CD4-positive, alpha-beta T cell (primary cell): ENCODE measurements at places on chromosomes 5 and 9.
A peak's percentile ranks its signal among the peaks of the same experiment; 100 is the strongest.

- no peak for DNase-seq
Measured at GRCh38 chr9:328453-328852, 113.8 kb downstream of the DOCK8 start.

DNA sequence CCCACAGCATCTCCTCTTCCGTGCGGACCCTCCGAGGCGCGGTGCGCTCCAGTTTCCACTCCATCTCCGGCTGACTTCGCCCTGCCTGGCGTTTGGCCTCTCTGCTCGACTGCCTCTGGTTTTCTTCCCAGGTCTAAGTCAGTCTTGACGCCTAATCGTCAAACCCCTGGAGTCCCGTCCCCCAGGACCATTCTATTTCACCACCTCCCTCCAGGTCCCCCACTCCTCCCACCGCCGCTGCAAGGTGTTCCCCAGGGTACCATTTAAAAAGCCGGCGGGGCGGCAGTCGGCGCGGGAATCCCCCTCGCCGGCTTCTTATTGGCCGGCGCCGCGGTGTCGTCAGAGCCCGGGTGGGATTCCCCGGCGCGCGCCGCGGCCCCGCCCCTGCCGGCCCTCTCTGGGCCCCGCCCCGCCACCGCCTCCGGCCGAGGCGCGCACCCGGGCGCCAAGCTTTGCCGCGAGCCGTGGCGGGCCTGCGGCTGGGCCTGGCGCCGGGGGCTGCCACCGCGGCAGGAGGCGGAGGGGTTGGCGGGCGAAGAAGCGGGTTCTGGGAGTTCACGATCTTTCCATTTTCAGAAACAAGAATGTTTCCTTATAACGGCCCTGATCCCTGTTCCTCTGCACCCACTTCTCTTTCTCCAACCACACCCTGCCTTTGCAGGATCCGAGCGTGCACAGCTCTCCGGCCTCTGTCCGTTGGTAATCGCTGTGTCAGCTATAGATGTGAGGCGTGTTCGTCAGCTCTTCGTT is at the start of gene CDC20B:
TSS of gene CDC20B (minus strand) at position 241 of the 750 bp plus-strand sequence. CDS start at position 64, 177 bp downstream.
- peak; percentile 73 for DNase-seq

DNA sequence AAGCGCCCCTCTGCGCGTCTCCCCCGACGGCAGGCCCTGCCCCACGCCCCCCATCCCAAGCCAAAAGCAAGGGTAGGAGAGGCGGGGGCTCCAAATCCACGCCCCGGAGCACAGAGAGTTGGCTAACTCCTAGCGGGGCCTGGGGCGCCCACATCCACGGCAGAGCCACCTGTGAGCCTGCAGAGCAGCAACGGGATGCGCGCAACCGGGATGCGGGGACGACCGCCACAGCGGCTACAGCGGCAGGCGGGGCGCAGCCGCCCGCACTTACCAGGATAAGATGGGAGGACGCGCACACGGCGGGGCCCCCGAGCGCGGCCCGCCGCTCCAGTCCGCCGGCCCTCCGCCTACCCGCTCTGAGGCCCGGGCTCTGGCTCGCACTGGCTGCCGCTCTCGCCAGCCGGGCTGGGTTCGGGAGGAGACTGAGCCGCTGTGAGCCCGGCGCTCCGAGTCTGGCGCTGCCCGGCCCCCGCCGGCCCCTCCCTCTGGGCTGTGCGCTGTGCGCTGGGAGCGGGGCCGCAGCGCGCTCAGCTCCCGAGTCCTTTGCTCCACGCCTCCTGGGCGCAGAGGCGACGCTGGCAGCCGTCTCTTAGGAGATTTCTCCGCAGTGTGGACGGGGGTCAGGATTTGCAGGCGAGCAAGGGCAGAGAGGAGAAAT is at the start of gene SLC24A2:
TSS of gene SLC24A2 (minus strand) at position 424 of the 658 bp plus-strand sequence.
- DNase-seq: no peak

- DNase-seq: no peak
Measured at GRCh38 chr5:6682239-6682638, 31.0 kb upstream of the TENT4A start.

- no peak for DNase-seq
Measured at GRCh38 chr5:144173766-144174165, 3.1 kb downstream of the KCTD16 start.

DNA sequence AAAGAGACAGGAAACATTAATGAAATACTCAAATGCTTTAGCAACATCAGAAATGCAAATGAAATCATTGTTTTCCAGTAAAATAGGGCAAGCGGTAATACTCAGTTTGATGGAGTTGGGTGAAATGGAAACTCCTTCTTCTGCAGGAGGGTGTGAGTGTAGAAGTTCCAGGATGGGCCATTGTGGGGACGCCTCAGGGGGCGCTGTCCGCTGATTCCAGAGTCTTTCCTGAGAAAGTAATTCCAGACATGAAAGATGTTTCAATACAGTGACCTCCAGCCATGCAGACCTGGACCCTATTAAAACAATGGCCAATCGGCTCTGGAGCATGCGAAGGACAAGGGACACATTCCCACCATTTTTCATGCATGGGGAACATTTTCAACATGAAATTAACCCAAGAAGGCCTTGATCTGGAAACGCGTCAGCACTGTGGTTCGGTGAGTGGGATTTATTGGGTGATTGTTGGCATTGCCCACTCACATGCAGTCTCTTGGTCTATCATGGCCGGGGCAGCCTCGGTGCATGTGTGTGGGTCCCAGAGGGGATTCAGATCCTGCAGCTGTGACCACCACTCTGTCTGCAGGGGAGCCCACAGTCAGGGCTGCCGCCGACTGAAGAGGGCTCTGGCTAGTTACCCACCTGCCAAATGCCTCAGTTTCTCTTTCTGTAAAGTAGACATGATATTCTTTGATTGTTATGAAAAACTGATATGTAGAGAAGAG is 132.6 kb upstream of the IRX4 start:
- DNase-seq: no peak
